Chondrocyte (in vitro differentiated cells): ENCODE measurements at places on chromosomes 4 and X. TPM values are rescaled to one million over a fixed set of nuclear protein-coding genes. Genes with fewer than 3 reads are reported as not detected.

DNA sequence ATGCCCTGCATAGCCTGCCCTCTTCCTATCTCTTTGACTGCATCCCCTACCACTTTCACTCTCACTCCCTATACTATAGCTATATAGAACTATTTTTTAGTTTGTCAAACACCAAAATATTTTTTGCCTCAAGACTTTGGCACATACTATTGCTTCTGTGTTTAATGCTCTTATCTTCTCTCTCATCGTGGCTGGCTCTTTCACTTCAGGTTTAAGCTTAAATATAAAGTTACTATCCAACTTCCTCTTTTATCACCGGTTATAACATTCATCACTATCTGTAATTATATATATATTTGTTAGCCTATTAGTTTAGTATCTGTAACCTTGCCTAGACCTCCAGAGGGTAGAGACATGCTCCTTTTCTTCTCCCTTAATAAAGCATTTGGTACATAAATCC lies 11.5 kb upstream of the HMGB2 start:
- H3K27me3 ChIP-seq, result no peaks in the 10 kb centered on the region
- peaks cover 16% of the 10 kb centered on the region for H3K4me1 ChIP-seq
- no peak overlapping the region for H3K4me3 ChIP-seq
- no peak for DNase-seq
- no peaks in the 10 kb centered on the region for H3K36me3 ChIP-seq
- peak overlapping the region; percentile 68 for H3K27ac ChIP-seq

DNA sequence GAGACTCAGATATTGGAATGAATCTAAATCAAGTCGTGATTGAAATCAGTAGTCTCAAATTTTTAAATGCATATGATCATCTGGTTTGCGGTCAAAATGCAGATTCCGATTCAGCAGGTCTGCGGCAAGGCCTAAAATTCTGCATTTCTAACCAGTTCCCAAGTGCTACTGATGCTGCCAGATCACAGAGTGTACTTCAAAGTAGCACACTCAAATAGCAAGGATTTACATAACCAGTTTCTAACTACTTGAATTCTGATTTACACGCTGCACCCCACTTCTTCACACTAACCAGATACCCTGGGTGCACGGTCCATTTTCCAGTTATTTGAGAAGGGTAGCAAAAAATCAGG lies 752 bp downstream of the MBTPS2 start:
- no peaks in the 10 kb centered on the region for H3K27me3 ChIP-seq
- no peak for DNase-seq
- peaks cover 3% of the 10 kb centered on the region for H3K36me3 ChIP-seq
- peaks cover 22% of the 10 kb centered on the region for H3K4me1 ChIP-seq

NBDY gene
- total RNA-seq, result 49.9 to 63.1 TPM (median 51.1 TPM) in 3 replicates

SHROOM3 gene
- 29.2 to 43.4 TPM (median 42.7 TPM) in 3 replicates for total RNA-seq

IKBKG gene
- total RNA-seq, result 21.6 to 28.3 TPM (median 22.4 TPM) in 3 replicates

DNA sequence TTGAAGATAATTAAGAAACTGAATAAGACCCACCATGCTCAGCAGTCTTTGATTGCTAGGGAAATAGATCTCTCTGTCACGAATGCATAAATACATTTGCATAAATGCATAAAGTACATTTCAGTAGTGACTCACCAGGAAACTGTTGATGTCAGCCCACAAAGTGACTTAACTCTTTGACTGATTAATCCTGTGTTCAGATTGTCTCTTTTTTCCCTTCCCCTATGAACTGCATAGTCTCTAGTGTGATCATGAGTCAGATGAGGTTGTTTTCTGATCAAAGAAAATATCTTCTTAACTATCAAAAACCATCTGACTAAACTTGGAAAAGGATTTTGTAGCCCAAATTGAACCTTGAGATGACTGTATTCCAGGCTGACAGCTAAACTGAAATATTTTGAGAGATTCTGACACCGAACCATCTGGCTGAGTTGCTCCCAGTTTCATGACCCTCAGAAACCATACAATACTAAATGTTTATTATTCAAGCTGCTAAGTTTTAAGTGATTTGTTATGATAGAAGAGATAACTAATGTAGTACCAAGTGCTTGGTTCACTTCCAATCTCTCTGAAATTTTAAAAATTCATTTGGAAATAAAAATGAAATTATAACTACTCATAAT lies 1381.5 kb upstream of the AGA start:
- no peaks in the 10 kb centered on the region for H3K36me3 ChIP-seq
- no peaks in the 10 kb centered on the region for H3K4me1 ChIP-seq
- H3K27ac ChIP-seq, result no peak overlapping the region
- no peak overlapping the region for H3K4me3 ChIP-seq

QRFPR gene
- total RNA-seq, result not detected in 3 replicates

- no peak overlapping the region for H3K4me3 ChIP-seq
- DNase-seq, result no peak
- no peak overlapping the region for H3K27ac ChIP-seq
- H3K36me3 ChIP-seq, result no peaks in the 10 kb centered on the region
Measured at GRCh38 chrX:130841776-130842175, 61.2 kb downstream of the ENOX2 start.

DNA sequence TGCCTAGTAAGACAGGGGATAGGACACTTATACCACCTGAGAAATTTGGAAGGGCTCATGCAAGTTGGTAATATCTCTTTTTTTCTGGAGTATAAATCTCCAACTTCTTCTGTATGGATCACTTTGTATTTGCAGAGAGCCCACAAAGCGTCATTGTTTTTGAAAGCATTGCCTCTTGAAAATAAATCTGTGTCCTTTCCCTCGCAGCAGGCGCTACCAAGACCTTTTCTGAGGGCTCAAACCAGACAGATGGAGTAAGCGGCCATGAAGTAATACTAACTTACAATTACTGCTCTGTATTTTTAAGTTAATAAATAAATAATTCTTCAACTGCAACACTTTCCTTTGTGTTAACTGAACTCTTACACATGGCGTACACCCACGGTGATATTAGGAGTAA lies 56.0 kb upstream of the FBXW7 start:
- peaks cover under 1% of the 10 kb centered on the region for H3K27me3 ChIP-seq
- DNase-seq, result no peak
- H3K36me3 ChIP-seq, result no peaks in the 10 kb centered on the region
- no peak overlapping the region for H3K4me3 ChIP-seq
- peaks cover 21% of the 10 kb centered on the region for H3K4me1 ChIP-seq

PDCL2 gene
- not detected in 3 replicates for total RNA-seq

CD38 gene
- total RNA-seq, result not detected in 3 replicates

DNA sequence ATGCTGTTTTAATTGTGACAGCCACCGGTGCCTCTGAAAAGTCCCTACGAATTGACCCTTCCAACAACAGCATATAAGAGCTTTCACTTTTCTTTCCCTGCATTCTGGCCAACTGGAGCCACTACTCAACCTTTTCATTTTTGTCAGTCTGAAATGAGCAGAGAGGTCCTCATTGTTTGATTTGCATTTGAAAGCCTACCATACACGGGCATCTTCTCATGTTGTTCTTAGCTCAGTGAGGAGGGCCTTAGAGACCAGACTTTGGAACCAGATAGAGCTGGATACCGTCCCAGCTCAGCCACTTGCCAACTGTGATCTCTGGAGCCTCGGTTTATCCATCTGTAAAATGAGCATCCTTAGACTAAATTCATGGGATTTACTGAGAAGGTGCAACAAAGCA lies 16.9 kb upstream of the TMSB4X start:
- no peak for DNase-seq
- H3K27me3 ChIP-seq, result no peaks in the 10 kb centered on the region
- H3K4me3 ChIP-seq, result no peak overlapping the region
- H3K4me1 ChIP-seq, result peaks cover 18% of the 10 kb centered on the region
- no peak overlapping the region for H3K27ac ChIP-seq
- H3K36me3 ChIP-seq, result peaks cover 1% of the 10 kb centered on the region

DNA sequence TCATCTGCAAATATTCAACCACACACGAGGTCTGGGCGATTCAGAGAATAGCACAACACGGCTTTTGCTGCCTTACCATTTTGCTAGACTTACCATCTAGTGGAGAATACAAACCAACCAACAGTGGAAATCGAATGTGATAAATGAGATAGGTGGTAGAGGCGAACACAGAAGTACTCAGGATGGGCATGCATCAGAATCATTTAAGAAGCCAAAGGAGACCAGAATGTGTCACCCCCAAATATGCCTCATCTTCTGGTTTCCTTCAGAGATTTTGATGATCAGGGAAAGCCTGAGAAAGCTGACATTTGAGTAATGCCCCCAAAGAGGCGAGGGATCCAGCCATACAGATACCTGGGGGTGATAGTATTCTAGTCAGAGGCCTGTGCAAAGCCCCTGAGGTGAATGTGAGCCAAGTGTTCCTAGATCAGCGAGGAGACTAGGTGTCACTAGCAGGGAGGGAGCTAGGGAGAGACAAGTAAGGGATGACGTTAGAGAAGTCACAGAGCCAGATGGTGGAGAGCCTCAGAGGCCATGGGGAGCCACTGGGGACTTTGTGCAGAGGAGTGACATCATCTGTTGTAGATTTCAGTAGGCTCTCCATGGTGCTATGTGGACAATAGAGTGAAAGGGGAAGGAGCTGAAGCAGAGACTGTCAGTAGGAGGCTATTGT lies 1.7 kb downstream of the MTMR1 start:
- no peak for DNase-seq
- no peak overlapping the region for H3K4me3 ChIP-seq
- peaks cover 36% of the 10 kb centered on the region for H3K4me1 ChIP-seq

DNA sequence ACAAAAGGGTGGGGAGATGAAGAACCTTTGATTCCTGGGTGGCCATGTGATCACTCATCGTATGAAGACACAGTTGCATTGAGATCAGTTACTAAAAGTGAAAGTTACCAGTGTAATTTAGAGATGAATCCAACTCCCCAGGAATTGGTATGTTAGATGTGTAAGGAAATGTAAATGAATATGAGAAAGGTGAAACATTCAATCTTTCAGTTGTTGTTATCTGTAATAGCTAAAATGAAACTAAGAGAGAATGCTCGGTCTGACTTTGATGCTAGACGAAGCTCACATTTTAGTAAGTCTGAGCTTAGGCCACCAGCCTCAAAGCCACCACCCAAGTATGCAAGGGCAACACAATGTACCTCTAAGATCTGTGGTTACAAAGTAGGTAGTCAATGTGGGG lies 194.3 kb upstream of the POF1B start:
- no peak overlapping the region for H3K27ac ChIP-seq
- H3K4me3 ChIP-seq, result no peak overlapping the region
- no peak for DNase-seq
- H3K27me3 ChIP-seq, result no peaks in the 10 kb centered on the region
- H3K36me3 ChIP-seq, result no peaks in the 10 kb centered on the region
- H3K4me1 ChIP-seq, result no peaks in the 10 kb centered on the region

GRCh38 chr4:98566361-98567008 lies 91.9 kb downstream of the TSPAN5 start:
- peak overlapping the region; percentile 16 for H3K4me3 ChIP-seq
- no peaks in the 10 kb centered on the region for H3K27me3 ChIP-seq
- peaks cover 2% of the 10 kb centered on the region for H3K36me3 ChIP-seq

GRCh38 chr4:130090427-130090826 lies 994.5 kb downstream of the C4orf33 start:
- no peak overlapping the region for H3K27ac ChIP-seq
- H3K36me3 ChIP-seq, result no peaks in the 10 kb centered on the region
- H3K4me1 ChIP-seq, result peaks cover 7% of the 10 kb centered on the region
- H3K27me3 ChIP-seq, result no peaks in the 10 kb centered on the region

DNA sequence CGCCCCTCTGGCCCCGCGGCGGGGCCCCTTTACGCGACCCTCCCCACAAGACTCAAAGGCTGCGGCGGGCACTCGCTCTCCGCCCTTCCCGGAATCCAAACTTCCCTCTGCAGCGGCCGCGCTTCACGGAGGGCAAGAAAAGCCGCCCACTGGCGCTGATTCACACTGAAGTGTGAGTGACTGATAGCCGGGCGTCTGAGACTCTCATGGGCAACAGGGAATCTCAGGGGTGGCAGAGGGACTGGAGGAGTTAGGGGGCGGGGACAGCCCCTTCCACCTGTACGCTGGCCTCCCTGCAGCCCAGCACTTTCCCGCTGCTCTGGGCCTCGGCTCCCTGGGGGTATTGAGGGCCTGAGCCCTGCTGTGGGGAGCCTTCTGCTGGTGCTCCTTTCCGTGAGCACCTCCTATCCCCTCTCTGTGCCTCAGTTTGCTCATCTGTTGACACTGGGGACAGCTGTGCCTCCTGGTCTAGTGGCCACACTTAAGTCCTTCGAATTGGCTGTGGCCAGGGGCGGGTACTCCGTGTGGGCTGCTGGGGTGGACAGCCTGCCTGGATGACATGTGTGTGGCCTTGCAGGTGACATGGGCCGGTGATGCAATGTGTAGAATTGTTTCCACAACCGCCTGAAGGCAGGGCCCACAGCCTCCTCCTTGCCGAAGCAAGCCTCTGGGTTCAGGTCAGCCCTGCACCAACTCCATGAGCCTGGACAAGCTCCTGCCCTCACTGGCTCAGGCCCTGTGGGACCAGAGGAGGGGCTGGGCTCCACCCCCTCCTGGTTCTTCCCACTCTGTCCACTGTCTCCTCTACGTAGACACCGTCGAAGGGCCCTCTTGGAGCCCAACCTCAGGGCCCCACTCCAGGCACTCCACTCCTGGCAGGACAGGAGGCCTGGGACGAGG lies 951 bp downstream of the SH3BP2 start:
- no peaks in the 10 kb centered on the region for H3K36me3 ChIP-seq
- peaks cover 53% of the 10 kb centered on the region for H3K4me1 ChIP-seq
- H3K4me3 ChIP-seq, result peak overlapping the region; percentile 86

- peak overlapping the region; percentile 98 for H3K27ac ChIP-seq
- DNase-seq, result no peak
- peaks cover 16% of the 10 kb centered on the region for H3K4me1 ChIP-seq
Measured at GRCh38 chrX:53682885-53683555, 3.5 kb downstream of the HUWE1 start.

DNA sequence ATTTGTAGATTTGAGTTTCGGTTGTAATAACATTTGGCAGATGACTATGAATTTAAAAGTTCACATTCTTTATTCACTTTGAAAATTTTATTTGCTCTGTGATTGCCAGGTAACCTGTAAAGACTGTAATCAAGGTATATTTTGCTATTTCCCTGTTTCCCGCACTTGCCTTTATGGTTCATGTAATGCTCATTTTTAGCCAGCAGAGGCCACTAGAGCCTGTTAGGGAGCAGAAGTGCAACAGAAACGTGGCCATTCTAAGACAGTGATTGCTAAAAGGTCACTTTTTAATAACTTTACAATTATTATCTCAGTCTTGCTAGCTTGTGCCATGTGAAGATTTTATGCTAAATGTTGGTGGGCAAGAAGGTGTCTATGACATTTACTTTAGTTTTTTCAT lies 12.4 kb downstream of the YIPF6 start:
- DNase-seq, result no peak
- peaks cover 9% of the 10 kb centered on the region for H3K4me1 ChIP-seq
- no peaks in the 10 kb centered on the region for H3K27me3 ChIP-seq
- H3K36me3 ChIP-seq, result peaks cover 2% of the 10 kb centered on the region
- no peak overlapping the region for H3K4me3 ChIP-seq
- H3K27ac ChIP-seq, result no peak overlapping the region

GRCh38 chrX:105820247-105820646 lies 2.1 kb upstream of the NRK start:
- no peak for DNase-seq
- H3K27ac ChIP-seq, result no peak overlapping the region
- no peaks in the 10 kb centered on the region for H3K27me3 ChIP-seq
- H3K4me1 ChIP-seq, result peaks cover 16% of the 10 kb centered on the region

GRCh38 chr4:68797618-68798017 lies 18.2 kb upstream of the UGT2B10 start:
- no peaks in the 10 kb centered on the region for H3K4me1 ChIP-seq
- DNase-seq, result no peak

- H3K27ac ChIP-seq, result no peak overlapping the region
- peaks cover 15% of the 10 kb centered on the region for H3K4me1 ChIP-seq
- no peaks in the 10 kb centered on the region for H3K36me3 ChIP-seq
- no peak for DNase-seq
Measured at GRCh38 chr4:184171011-184171410, 46.7 kb downstream of the ENPP6 start.

- no peak overlapping the region for H3K4me3 ChIP-seq
- H3K27ac ChIP-seq, result no peak overlapping the region
- peaks cover 1% of the 10 kb centered on the region for H3K36me3 ChIP-seq
- no peaks in the 10 kb centered on the region for H3K4me1 ChIP-seq
- no peaks in the 10 kb centered on the region for H3K27me3 ChIP-seq
- no peak for DNase-seq
Measured at GRCh38 chrX:7244405-7244804, 96.5 kb upstream of the PUDP start.
